ENCODE measurements at places on chromosomes 6 and 20.

GRCh38 chr20:29497261-29497671 is 1760.2 kb upstream of the DEFB115 start:
- no peak for DNase-seq

- DNase-seq, result no peak
These were observed 100.9 kb upstream of the MLN start for GRCh38 chr6:33904747-33905065.

- DNase-seq, result no peak
These were observed 252.3 kb upstream of the TBX18 start for GRCh38 chr6:85016726-85017125.

DNA sequence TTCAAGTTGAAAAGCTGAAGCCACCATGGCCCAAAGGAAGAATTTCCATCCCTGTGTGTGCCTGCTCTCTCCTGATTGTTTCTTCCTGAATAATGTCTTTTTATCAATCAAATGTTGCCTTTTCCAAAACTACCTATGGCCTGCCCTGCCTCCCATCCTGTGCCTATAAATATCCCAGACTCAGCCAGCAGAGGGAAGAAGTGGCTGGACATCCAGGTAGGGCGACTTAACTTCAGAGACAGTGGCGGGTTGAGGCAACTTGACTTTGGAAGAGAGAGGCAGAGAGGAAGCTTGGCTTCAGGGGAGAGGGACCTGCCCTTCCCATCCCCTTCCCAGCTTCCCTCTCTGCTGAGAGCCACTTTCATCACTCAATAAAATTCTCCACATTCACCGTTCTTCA is 133.0 kb downstream of the LCA5 start:
- DNase-seq, result no peak

GRCh38 chr6:143155681-143156080 is 95.0 kb downstream of the AIG1 start:
- no peak for DNase-seq

DNA sequence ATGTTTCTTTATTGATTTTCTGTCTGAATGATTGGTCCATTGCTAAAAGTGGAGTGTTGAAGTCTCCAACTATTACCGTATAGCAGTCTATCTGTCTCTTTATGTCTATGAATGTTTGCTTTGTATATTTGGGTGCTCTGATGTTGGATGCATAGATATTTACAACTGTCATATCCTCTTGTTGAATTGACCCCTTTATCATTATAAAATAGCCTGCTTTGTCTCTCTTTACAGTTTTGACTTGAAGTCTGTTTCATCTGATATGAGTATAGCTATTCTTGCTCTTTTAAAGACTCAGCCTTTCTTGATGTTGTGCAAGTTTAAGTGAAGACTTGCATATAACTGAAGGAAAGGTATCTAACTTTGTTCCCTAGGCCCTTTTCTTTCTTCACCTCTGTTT is 173.8 kb upstream of the RAB32 start:
- DNase-seq, result no peak

Measured in stimulated activated CD8-positive, alpha-beta memory T cell treated with anti-CD3 and anti-CD28 coated beads, Interleukin-12 subunit alpha, Interleukin-12 subunit beta, amount 100 ng/mL, for 1 hour (primary cell).